ENCODE measurements at places on chromosomes 13 and 19.

DNA sequence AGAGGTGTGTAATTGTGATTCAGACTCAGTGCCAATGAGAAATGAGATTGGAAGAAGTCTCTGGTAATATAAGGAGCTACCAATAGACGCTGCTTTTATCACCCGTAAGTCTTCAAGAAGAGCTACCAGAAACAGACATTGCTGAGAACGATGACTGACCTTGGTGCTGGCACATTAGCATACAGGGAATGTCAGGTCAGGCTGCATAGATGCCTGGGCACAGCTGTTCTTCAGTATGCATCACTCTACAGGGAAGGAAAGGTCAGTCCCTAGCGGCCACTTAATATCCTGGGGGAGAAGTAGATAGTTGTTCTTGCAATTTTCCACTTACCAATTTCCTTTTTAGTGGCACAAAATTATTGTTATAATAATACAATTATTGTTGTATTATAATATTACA lies 380.4 kb downstream of the PCDH9 start:
- no peak for DNase-seq

DNA sequence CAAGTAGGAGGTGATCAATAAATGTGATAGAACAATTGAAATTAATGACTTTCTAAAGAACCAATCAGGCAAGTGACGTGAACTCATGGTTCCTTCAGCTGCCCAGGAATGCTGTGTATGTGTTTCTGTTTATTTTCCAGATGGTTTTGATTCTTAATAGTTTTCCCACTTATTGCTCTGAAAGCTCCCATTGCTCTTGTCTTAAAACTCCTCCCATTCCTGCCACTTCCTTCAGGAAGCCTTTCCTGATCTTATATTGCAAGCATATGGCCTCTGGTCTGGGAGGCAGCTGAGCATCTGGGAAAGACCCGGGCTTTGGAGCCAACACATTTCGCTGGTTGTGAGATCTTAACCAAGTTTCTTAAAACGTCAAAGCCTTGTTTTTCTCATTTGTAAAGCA lies 17.1 kb upstream of the LATS2 start:
- no peak for DNase-seq

GRCh38 chr13:41562541-41563178 lies 105.3 kb downstream of the RGCC start:
- DNase-seq, result no peak

DNA sequence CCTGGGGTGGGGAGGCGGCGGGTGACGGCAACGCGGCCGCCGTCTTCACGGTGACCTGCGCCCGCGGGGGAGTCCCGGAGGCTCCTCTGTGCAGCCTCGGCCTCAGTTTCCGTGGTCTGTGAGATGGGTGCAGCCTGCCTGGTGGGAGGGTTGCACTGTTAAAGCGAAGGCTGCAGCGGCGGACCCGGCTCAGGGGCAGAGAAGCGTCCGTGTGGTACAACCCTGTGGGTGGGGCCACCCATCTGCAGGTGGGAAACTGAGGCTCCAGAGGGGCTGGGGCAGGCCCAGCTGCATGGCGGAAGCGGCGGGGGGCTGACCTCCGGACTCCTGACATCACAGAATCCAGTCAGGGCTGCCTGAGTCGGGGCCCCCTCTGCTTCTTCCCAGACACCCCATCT lies 481 bp downstream of the FGF22 start:
- DNase-seq, result no peak

DNA sequence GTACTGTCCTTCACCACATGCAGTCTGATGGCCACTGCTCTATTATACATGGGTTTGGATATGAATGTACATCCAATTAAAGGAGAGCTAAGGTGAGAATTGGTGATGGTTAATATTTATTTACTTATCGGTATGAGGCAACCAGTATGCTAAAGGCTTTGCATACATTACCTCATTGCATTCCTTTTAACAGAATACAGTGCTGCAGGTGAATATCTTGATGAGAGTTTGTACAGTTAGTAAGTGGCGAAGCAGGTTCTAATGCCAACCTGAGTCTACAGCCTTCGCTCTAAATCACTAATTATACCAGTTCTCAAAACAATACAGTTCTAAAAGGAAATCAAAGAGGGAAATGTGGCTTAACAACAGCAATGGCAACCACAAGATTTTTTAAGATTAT lies 284.1 kb downstream of the ITGBL1 start:
- DNase-seq, result no peak

DNA sequence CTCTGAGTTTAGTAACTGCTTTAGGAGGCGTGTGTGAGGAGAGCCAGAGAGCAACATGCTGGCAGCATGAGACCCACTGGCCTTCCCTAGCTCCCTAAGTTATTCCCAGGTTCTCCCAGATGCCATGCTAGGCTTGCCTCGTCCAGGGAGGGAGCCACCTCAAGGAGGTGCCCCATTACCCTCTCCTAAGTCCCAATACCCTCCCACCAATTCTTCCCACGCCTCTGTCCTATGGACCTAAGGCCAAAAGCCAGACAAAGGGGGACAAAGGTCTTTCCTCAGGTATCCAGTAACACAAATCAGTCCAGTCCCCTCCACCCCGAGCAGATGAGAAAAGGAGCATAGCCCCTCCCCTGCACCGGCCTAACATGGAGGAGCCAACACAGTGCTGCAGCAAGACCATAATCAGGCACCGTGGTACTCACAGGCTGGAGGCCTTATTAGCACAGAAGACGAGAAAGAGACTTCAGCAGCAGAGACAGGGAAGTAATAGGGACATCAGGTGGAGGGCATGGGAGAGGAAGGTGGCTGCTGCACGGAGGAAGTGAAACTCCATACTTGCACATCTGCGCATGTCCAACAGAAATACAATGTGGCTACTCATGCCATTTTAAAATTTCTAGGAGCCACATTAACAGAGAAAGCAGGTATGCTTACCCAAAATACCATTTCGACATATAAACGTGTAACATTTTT lies 46.3 kb downstream of the BRD4 start:
- DNase-seq, result peak; percentile 33

GRCh38 chr13:112800057-112800456 lies 110.2 kb downstream of the ATP11A start:
- DNase-seq, result no peak

DNA sequence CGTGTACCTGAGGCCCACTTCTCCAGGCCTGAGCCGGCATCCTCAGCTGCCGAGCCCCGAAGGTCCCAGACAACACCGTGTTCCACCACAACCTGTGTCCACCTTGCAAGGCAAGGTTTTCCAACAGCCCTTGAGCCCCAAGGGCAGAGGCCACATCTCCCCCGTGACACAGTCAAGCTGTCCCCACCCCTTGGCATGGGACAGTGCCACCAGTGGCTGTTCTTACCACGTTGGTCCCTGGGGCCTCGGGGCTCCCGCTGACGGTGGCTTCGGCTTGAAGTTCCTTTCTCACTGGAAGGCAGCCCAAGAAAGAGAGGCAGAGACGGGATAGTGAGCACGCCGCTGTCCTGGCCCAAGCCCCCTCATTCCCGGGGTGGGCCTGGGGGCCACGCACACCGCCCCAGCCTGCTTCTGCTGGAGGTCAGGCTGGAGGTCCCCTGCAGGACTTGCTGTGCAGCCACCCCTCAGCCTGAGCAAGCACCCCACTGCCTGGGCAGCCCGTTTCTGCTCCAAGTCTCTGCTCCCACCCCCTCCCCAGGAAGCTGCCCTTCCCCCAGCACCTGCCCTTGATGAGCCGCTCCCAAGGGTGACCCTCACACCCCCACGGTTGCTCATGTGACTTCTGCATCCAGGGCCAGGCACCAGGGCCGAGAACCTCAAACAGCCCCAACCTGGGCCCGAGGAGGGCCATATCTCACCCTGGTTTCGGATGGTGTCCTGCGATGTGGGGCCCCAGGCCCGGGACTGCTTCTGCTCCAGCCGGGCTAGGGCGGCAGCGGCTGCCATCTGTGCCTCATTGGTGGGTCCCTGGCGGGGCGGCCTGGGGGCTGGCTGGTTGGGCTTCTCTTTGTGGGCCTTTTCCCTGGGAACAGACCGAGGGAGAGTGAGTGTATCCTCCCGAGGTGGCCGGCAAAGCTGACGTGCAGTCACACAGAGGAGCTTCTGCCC lies 4.1 kb downstream of the UBXN6 start:
- DNase-seq, result no peak

DNA sequence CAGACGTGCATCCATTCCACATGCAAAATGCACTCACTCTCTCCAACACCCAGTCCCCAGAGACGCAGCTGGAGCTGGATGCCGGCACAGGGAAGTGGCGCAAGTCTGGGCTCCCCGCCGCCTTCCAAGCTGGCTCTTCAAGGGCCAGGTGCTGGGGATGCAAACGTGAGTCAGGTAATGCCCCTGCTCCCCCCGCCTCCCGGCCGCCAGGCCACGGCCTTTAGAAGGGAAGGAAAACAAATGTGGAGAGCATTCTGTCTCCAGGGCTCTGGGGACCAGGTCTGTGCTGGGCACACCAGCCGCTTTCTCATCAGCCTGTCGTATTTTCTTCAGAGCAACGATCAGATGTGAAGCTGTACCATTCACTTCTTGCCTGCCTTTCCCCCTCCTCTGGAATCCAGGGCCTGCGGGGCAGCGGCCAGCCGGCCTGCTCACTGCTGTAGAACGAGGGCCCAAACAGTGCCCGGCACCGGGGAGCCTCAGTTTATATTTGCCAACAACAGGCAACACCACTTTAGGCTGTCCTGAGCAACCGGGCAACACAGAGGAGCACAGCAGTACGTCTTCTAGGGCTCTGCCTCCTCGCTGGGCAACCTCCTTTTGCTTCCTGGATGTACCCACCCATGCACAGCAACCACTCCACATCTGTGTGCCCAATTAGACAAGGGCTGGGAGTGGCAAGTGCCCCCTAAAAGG lies 3.8 kb downstream of the RAB20 start:
- no peak for DNase-seq

GRCh38 chr13:112688560-112689302 lies 1.1 kb upstream of the ATP11A start:
- DNase-seq, result peak; percentile 87

- DNase-seq, result peak; percentile 89
Measured at GRCh38 chr19:47247308-47247990, 8.9 kb upstream of the CCDC9 start.

Data from suppressor macrophage treated with lipopolysaccharide for 4 hours (primary cell).